ENCODE measurements at places on chromosomes 11 and 22.

DNA sequence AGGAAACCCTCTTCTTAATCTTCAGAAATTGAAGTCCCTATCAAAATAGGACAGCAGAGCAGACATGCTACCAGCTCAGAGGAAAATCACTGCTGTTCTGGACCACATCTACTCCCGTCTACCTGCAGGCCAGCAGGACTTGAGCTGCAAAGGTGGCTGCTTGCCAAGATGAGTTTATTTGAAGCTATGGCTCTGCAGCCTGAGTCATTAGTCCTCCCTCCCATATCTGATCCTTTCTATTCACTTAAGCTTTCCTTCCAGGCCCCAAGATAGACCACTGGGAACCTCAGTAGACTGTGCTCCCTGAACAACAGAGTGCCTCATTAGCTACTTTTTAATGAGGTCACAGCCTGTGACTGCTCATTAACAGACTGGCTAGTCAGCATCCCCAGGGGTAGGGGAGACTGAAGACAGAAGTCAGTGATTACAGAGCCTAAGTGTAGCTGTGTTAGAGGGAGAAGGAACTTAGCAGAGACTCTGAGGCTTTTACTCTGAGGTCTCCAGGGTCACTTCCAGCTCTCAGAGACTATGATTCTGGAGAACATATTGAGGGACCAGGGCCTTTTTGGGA, 6.8 kb upstream of the OR10A2 start:
- DNase-seq: no peak

- DNase-seq: no peak
Observed at GRCh38 chr22:29450222-29450621, 11.8 kb downstream of the RFPL1 start.

- no peak for DNase-seq
Observed at GRCh38 chr22:22835771-22836291, 51.8 kb upstream of the IGLL5 start.

- no peak for DNase-seq
Observed at GRCh38 chr11:100791860-100792259, 104.8 kb downstream of the ARHGAP42 start.

- no peak for DNase-seq
Observed at GRCh38 chr22:38872831-38873248, 824 bp upstream of the CBX6 start.

DNA sequence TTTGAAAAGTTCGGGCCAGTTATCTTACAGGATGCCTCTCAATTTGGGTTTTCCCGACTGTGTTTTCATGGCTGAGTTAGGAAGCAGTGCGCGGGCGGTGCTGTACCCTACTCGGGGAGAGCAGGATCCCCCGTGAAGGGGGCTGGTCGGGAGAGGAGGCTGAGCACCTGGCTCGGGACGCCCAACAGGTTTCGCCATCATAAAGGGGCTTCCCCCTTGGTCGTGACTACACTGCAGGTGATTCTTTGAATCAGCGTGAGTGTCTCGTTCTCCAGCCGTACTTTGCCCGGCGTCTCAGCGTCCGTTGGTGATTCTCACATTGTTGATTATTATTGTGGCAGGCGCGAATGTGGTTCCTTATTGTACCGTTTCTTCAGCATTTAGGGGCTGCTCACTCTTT, 46.6 kb downstream of the ST14 start:
- no peak for DNase-seq

GRCh38 chr11:114130629-114131277, 71.2 kb downstream of the ZBTB16 start:
- no peak for DNase-seq

DNA sequence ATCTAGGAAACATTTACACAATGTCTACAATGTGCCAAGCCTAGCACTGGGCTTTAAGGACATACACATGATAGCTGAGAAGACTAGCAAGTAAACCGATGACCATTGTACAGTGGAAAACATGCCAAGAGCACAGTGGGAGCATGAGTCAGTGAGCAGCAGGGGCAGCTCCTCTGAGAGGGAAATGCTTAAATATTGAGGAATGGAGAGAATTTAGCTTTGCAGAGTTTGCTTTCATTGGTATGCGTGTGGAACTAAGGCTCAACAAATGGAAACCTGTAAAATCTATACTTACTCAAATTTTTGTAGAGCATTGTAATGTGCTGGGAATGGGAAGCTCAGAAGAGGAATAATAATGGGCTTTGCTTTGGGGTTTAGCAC, 282.3 kb downstream of the ST3GAL4 start:
- DNase-seq: no peak

DNA sequence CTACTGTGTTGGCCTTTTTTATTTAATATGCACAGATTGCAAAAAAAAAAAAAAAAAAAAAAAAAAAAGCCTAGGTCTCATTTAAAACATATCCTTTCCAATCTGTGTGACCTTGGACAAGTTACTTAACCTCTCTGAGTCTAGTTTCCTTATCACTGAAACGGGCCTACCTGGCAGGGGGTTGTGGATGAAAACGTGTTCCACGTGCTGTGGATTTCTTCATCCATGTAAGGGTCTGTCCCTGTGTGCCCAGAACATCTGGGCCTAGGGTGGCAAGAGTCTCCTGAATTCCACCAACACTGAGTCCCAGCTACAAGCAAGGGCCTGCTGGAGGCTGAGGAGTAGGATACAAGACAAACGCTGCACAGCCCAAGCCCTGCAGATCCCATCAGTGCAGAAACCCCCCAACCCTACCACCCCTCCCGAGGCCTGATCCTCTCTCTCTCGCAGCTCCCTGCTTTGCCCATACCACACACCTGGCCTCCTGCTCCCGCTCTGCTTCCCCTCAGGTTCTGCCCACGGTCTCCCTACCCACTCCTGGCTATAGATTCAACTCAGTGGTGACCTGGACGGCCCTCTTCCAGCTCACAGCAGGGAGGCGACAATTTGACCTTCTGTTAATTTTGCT, 4.7 kb upstream of the GNAZ start:
- DNase-seq: no peak

DNA sequence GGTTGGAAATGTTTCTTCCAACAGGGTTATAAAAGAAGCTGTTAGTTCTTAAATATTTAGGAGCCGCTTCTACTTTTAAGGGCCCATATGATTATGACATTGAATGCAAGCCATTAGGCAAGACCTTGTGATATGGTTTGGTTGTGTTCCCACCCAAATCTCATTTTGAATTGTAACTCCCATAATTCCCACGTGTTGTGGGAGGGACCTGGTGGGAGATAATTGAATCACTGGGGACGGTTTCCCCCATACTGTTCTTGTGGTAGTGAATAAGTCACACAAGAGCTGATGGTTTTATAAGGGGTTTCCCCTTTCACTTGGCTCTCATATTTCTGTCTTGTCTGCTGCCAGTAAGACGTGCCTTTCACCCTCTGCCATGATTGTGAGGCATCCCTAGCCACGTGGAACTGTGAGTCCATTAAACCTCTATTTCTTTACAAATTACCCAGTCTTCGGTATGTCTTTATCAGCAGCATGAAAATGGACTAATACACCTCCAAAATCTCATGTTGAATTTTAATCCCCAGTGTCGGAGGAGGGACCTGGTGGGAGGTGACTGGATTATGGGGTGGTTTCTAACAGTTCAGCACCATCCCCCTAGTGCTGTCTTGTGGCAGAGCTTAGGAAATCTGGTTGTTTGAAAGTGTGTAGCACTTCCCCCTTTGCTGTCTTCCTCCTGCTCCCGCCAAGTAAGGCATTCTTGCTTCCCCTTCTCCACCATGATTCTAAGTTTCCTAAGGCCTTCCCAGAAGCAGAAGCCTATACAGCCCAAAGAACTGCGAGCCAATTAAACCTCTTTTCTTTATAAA, 4.3 kb downstream of the CD59 start:
- no peak for DNase-seq

- no peak for DNase-seq
Observed at GRCh38 chr11:27723687-27724086, 23.4 kb upstream of the BDNF start.

DNA sequence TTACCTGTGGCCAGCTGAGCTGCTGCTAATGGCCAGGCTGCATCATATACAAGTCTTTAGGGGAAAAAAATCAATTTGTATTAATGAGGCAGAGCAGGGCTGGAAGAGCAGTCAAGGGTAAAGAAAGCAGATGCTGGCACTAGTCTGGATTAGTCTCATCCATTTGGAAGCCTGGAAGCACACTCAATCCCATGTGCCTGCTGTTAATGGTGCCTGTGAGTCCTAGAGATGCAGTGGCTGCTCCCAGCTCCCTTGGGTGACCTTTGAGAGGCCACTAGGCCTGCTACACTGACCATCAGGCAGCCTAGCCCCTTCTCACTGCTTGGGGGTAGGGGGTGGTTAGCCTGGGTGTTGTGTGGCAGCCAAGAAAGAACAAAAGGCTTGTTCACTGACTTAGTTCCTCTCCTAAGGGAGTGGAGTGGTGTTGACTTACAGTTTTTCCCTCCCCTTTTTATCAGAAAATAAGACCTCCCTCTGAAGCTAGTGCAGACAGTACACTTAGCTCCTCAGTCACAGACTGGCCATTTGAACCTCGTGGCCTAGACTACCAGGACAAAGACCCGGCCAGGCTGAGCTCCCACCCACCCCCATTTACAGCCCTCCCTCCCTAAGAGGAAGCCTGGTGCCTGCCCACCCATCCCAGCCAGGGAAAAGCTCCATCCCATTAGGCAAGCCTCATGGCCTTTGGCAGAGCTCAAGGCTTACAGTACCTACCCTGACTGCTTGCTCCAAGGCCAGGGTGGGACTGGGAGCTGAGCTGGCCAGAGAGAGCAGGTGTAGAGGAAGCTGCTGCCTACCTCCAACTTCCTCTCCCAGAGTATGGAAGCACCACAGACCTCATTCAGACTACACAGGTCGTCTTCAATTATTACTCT, 7.8 kb downstream of the PIK3IP1 start:
- DNase-seq: peak; percentile 83
